ENCODE measurements at places on chromosomes 4 and X. TPM values are rescaled to one million over a fixed set of nuclear protein-coding genes. Genes with fewer than 3 reads are reported as not detected.

GRCh38 chr4:169102026-169102425, 92.0 kb upstream of the CBR4 start:
- no peak for DNase-seq

DNA sequence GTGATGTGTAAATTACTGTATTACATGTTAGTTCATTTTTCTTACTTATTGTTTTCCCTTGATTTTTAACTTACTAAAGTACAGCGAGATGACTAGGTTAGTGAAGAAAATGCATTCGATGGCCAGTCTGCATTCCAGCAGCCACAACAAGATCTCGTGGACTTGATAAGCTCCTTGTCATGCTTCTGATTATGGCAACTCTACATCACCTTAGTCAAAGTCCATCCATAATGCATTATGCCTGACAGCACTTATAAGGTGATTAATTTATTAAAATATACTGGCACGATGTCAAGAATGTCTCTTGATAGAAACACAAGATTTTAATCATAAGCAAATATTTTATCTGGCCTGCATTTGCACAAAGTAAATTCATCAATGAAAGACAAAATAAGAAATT, 109.9 kb upstream of the NAP1L5 start:
- DNase-seq, result no peak

- DNase-seq, result no peak
These were observed 129.1 kb upstream of the SMAD1 start for GRCh38 chr4:145352438-145353145.

GRCh38 chrX:80578517-80579105, 158.4 kb downstream of the TENT5D start:
- DNase-seq, result peak; percentile 17

DNA sequence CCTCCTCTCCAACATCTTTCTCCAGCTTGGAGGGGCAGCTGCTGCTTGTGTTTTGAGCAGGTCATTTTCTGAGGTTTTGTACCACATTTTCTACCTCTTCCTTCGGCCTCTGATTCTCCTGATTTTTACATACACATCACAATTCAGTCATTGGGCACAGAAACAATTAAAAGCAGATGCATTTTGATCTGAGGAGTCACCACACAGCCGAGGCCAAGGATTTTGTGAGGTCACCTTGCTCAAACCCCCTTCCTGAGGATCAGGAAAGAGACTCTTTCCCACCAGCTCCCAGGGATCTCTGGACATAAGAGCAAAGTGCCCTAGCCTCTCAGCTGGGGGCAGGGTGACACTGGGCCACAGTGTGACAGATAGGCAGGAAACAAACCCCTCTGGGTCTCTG, 5.4 kb upstream of the FATE1 start:
- no peak for DNase-seq

DNA sequence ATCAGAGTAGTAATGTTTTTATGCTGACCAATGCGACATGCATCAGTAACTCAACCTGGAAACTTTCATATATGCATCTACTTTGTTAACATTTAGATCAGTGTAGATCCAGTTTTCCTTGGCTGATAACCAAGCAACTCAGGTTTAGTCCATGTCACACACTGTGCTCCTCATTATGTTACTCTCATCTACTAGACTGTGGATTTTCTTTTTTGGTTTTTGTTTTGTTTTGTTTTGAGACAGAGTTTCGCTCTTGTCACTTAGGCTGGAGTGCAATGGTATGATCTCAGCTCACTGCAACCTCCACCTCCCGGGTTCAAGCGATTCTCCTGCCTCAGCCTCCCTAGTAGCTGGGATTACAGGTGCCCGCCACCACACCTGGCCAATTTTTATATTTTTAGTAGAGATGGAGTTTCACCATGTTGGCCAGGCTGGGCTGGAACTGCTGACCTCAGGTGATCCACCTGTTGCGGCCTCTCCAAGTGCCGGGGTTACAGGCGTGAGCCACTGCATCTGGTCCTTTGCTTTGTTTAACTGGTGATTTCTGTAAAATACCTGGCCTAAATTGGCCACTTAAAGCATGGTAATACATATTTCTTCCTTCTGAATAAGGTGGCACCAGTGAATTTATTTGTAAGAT, 48.6 kb downstream of the SMARCAD1 start:
- DNase-seq, result no peak

- no peak for DNase-seq
These were observed 133.4 kb downstream of the KLHL8 start for GRCh38 chr4:87087015-87087414.

- DNase-seq, result no peak
These were observed 19.1 kb upstream of the CXCL11 start for GRCh38 chr4:76055016-76055415.

- no peak for DNase-seq
These were observed 36.2 kb upstream of the PRDX4 start for GRCh38 chrX:23631136-23631535.

DNA sequence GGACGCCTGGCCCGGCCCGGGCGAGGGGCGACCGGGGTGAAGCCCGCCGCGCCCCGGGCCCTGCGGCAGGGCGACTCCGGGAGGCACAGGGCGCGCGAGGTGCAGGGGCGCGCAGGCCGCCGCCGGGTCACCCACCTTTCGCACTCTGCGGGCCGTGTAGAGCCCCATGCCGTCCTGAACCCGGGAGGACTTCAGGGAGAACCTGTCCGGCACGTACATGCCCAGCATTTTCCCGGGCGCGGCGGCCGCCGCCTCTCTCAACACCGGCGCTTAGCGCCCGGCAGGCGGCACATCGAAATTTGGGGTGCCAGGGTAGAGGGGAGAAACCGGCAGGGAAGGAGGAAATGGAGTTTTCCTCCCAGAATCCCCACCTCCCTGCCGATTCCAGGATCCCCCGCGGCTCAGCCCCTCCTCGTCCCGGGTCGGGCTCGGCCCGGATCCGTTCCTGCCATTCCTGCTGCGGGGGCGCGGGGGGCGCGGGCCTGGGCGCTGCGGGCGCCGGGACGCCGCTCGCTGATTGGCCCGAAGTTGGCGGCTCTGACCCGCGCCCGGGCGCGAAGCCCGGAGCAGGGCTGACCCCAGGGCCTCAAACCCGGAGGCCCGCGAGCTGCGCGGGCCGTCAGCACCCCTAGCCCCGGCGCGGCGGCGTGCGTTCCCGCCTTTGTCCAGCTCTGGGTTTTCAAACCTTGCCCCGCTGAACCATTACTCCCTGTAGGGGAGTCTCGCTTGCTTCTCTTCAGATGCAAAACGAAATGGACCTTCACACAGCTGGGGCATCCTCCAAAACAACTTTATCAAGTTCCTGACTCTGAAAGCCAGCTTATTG, at the start of gene PRDM5:
Gene PRDM5, minus strand, starts transcription at position 346 of the 826 bp plus-strand sequence. Its CDS starts 118 bp downstream, at position 228.
- DNase-seq, result peak; percentile 70

GRCh38 chr4:138398322-138398721, 156.2 kb upstream of the SLC7A11 start:
- no peak for DNase-seq

DNA sequence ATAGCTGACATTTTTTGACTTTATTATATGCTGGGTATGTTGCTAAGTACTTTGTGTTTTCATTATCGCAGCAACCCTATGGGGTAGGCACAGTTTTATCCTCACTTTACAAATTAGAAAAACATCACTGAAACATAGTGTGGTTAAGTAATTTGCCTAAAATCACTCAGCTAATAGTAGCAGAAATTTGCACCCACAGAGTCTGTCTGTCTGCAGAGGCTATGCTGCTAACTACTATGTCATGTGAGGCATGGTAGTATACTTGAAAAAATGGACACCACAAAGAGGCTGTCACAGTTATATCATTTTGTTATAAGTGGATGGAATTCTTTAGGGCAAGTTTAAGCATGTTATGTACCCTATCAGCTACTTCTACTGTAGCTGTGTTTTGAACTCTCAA, 69.0 kb downstream of the STAG2 start:
- DNase-seq, result no peak

GRCh38 chr4:39394706-39395105, 12.0 kb upstream of the KLB start:
- no peak for DNase-seq

DNA sequence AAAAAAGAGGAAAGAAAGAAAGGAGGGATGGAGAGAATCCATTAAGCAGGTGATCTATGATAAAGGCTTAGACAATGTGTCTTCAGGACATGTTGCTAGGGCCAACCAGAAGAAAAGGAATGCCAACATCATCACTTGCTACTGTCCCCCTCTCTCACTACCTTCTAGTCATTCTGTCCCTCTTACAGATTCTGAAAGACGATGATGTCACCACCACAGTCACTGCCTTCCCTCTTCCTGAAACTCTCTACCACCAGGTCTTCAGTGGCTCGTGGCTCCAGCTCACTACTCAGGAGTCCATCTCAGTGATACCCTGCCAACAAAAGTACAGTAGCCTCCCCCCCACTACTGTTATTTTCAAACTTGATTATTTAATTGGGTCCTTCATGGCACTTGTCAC, 64.0 kb downstream of the KCNIP4 start:
- DNase-seq, result no peak

GRCh38 chr4:38804654-38805295, at the start of gene TLR1:
Gene TLR1 (minus strand): TSS chr4:38804791. CDS start chr4:38798831, 5,960 bp downstream.
- peak; percentile 70 for DNase-seq

- no peak for DNase-seq
These were observed 87.7 kb downstream of the ARX start for GRCh38 chrX:24928114-24928513.

DNA sequence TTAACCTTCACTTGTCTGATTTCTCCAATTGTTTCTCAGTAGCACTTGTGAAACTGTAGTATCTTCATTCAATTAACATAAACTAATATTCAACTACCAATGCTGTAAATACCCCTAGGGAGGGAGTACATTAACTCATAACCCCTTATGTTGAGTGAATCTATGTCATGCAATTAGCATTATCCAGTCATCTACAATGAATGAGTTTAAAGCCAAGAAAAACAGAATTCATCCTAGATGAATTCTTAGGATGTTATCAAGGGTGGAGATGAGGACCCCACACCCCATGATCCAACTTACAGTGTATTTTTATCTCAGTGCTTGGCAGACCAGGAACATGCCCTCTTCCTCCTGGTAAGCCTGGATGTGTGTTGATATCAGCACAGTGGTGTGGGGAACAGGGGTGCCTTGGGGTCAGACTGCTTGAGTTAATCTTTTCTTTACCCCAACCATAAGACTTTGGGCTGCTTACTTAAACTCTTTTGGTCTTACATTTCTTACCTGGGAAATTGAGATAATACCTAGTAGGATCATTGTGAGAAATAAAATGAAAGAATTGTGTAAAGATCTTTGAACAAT, 62.1 kb upstream of the SCOC start:
- no peak for DNase-seq

GRCh38 chrX:21559417-21559816, 98.7 kb downstream of the KLHL34 start:
- no peak for DNase-seq

DNA sequence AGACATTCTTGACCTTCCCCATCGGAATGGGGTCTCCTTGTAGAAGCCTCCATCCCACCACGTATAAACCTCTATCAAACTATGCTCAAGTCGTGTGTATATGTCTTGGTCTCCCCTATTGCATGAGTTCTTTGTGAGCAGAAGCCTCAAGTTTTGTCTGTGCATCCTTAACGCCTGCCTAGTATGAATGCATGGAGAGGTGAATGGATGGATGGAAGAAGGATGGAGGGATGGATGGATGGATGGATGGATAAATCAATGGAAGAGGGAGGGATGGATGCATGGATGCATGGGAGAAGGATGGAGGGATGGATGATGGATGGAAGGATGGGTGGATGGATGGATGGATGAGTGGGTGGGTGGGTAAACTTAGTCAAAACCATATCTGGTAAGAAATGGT, 17.0 kb upstream of the CCKAR start:
- DNase-seq, result no peak

- DNase-seq, result no peak
These were observed 1.5 kb downstream of the GSX2 start for GRCh38 chr4:54101190-54102041.

GRCh38 chr4:148998719-148999118, 556.5 kb upstream of the NR3C2 start:
- no peak for DNase-seq

DNA sequence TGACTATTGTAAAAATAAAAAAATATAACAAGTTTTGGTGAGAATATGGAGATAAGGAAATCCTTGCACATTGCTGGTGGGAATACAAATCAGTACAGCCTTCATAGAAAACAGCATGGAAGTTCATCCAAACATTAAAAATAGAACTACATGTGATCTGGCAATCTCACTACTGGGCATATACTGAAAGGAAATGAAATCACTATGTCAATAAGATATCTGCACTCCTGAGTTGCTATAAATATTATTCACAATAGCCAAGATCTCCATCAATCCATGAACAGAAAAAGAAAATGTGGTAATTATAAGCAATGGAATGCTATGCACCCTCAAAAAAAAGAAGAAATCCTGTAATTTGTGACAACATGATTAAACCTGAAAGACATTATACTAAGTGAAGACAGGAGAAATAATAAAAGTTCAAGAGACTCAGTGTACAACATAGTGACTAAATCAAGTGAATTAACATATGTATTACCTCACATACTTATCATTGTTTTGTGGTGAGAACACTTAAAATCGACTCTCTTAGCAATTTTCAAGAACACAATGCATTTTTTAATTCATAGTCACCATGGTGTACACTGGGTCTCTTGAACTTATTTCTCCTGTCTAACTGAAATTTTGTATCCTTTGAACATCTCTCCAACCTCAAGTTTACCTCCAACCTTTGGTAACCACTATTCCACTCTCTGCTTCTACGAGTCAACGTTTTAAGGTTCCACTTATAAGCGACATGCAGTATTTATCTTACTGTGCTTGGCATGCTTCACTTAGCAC, 1703.7 kb upstream of the AGA start:
- no peak for DNase-seq

DNA sequence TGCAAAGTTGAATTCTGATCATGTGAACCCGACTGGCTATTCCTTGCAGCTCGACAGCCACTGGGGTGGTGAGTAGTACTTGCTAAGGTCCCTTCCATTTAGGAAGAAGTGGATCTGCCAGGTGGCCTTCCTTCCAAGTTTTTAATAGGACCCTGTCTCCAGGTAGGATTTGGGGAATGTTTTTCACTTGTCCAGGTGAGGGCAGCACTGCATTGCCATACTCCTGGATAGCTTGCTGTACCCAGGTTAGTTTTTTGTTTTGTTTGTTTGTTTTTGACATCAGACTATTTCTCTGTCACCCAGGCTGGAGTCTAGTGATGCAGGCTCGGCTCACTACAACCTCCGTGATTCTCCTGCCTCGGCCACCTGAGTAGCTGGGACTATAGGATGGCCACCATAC, 29.8 kb downstream of the SAGE1 start:
- no peak for DNase-seq

DNA sequence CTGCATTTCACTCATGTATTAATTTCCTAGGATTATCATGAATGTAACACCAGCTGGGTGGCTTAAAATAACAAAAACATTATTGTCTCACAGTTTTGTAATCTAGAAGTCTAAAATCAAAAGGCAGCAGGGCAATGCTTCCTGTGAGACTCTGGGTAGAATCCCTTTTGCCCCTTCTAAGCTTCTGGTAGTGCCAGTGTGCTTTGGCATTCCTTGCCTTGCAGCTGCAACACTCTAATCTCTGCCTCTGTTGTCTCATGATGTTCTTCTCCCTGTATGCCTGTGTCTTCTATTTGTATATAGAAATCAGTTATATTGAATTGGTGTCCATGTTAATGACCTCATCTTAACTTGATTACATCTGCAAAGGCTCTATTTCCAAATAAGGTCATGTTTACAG, 1117.3 kb downstream of the PCDH18 start:
- DNase-seq, result no peak

KCND1 gene
- 3.1 TPM for polyA plus RNA-seq

SRPX2 gene
- 16.9 TPM for polyA plus RNA-seq

NALF2 gene
- 0.35 TPM for polyA plus RNA-seq

STAP1 gene
- 0.20 TPM for polyA plus RNA-seq

AFM gene
- 16.7 TPM for polyA plus RNA-seq

OTC gene
- polyA plus RNA-seq, result not detected

NXF2 gene
- 0.71 TPM for polyA plus RNA-seq

RAB40AL gene
- polyA plus RNA-seq, result 0.15 TPM

TSPAN7 gene
- polyA plus RNA-seq, result 37.9 TPM

PPP2R2C gene
- 0.40 TPM for polyA plus RNA-seq

PASD1 gene
- 0.05 TPM for polyA plus RNA-seq

MAGEB2 gene
- not detected for polyA plus RNA-seq

Measured in left kidney (tissue), 8 donors.